Stimulated activated CD8-positive, alpha-beta memory T cell treated with anti-CD3 and anti-CD28 coated beads, Interleukin-4, amount 100 ng/mL, for 4 hours (primary cell): ENCODE measurements at places on chromosomes 2 and 18.

- DNase-seq = no peak
These were observed 319.1 kb downstream of the AGPS start for GRCh38 chr2:177711483-177712265.

DNA sequence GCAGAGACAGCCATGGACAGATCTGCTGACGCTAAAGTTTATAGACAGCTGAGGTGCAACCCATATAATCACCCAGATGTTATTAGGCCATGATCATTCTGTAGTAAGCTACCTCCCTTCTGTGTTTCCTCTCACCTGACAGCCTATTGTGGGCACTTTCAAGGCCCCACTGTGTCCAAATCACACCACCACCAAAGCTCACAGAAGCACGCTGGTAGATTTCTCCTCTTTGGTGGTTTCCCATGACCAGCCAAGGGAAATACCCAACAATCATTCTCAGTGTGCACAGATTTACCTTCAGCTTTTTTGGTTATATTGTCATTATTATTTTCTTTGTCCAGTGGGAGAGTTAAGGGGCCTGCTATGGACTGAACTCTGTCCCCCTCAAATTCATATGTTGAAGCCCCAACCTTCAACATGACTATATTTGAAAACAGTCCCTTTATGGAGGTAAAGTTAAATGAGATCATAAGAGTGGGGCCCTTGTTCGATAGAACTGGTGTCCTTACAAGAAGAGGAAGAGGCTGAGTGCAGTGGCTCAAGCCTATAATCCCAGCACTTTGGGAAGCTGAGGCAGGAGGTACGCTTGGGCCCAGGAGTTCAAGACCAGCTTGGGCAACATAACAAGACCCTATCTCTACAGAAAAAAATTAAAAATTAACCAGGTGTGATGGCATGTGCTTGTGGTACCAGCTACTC lies 74.0 kb upstream of the MSH6 start:
- DNase-seq = no peak

DNA sequence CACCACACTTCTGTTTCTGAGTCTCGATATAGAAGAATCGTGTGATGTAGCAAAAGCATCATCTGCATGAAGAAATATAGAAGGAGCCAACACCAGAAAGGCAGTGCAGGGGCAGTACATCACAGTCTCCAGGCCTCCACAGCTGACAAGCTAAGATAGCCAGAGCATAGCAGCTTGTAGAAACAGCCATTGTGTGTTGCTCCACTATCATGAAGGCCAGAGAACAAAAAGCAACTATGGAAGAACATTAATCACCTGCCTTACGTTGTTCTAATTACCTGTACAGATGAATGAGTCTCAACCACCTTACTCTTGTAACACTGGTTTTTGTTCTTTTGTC lies 129.0 kb downstream of the RND3 start:
- no peak for DNase-seq

- DNase-seq = no peak
These were observed 626.7 kb upstream of the SALL3 start for GRCh38 chr18:78352910-78353309.

DNA sequence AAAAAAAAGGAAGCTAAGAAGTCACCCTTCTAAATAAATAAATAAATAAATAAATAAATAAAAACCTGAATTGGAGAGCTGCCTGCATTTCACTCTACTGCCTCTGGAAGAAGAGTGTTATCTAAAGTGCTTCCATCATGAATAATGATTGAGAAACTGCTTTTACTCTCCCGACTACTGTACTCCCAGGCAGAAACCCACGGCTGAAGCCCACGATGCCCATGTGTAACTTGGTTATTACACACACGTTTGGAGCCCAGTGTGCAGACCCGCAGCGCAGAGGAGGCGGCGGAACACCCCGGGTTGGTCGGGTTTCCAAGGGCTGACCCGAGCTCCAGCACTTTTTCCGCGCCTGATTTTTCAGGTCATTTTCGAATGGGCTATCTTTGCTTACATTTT lies 697 bp upstream of the SPATS2L start:
- DNase-seq = no peak

GRCh38 chr2:96869822-96870625 lies at the start of gene SEMA4C:
Gene SEMA4C, minus strand, starts transcription at chr2:96870080. Its CDS starts 2,194 bp downstream, at chr2:96867886.
- DNase-seq = no peak

GRCh38 chr18:35455926-35456763 lies 41.6 kb downstream of the INO80C start:
- no peak for DNase-seq

- DNase-seq = no peak
These were observed 1293.1 kb upstream of the SLC39A10 start for GRCh38 chr2:194363878-194364277.
